Caki2 (cell line): ENCODE measurements at places on chromosomes 13 and 19. TPM values are rescaled to one million over a fixed set of nuclear protein-coding genes. Genes with fewer than 3 reads are reported as not detected.

DNA sequence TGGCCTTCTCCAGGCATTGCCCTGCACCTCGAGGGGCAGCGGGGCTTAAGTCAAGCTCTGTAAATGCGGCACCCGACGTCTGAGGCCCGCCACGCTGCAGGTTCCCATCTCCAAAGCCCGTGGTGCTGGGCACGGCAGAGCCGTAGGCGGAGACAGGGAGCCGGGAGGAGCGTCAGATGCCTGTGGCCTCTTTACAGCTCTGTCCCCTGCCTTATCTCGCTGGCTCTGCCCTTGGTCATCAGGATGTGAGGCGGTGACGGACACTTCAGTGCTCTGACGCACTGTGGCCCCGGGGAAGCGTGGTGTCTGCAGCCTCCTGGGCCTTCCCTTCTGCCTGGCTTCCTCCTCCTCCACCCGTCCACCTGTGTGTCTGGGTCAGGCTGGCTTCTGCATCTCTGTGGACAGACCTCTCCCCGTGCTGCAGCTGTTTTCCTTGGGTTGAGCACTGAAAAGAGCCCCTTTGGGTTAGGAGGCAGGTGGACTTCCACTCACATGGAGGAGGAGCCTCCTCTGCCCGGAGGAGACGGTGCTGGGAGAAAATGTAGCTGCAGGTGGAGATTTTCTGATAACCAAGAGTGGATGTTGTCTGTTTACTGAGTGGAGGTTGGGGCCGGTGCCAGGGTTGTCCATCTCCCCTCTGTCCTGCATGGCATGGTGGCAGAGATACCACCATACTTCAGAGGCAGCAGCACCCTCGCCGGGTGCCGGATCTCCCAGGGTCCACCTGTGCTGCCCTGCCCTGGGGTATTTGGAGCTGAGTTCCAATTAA lies 14.6 kb downstream of the MCF2L start:
- no peak for DNase-seq

DNA sequence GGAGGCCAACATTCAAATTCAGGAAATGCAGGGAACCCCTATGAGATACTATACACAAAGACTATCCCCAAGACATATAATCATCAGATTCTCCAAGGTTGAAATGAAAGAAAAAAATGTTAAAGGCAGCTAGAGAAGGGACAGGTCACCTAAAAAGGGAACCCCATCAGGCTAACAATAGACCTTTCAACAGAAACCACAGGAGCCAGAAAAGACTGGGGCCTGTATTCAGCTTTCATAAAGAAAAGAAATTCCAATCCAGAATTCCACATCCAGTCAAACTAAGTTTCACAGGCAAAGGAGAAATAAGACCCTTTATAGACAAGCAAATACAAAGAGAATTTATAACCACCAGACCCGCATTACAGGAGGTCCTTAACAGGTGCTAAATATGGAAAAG lies 1703.6 kb upstream of the PRR20A start:
- no peak for DNase-seq

DNA sequence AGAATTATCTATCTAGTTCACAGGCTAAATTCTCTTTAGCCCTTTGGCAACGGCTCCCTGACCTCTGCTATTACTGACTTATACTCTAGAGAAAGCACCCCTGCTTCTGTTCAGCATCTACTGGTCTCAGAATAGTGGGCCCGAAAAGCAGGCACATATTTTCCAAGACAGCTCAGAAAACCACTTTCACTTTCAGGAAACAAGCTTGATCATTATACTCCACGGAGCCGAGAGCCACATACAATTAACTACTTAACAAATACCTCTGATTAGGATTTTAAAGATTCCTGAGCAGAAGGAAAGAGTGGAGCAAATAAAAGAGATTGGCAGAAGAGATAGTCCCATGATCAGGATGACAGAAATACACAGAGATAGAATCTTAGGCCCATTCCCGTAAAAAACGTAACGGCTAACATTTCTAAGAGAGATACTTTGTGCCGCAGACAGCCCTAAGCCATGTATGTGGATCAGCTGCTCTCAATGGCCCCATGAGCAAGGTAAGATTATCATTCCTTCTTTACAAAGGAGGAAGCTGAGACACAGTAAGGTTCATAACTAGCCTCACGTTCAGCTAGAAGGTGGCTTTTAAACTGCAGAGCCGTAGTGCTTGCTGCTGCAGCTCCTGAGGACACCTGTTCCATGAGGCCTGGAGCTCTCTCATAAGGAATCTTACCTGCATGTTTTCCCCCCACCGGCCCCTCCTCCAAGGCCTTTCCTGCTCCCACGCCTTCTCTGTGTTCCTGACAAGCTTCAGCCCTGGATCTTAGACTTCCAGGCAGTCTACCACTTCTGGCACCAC lies 227.2 kb downstream of the FOXO1 start:
- DNase-seq: no peak

DNA sequence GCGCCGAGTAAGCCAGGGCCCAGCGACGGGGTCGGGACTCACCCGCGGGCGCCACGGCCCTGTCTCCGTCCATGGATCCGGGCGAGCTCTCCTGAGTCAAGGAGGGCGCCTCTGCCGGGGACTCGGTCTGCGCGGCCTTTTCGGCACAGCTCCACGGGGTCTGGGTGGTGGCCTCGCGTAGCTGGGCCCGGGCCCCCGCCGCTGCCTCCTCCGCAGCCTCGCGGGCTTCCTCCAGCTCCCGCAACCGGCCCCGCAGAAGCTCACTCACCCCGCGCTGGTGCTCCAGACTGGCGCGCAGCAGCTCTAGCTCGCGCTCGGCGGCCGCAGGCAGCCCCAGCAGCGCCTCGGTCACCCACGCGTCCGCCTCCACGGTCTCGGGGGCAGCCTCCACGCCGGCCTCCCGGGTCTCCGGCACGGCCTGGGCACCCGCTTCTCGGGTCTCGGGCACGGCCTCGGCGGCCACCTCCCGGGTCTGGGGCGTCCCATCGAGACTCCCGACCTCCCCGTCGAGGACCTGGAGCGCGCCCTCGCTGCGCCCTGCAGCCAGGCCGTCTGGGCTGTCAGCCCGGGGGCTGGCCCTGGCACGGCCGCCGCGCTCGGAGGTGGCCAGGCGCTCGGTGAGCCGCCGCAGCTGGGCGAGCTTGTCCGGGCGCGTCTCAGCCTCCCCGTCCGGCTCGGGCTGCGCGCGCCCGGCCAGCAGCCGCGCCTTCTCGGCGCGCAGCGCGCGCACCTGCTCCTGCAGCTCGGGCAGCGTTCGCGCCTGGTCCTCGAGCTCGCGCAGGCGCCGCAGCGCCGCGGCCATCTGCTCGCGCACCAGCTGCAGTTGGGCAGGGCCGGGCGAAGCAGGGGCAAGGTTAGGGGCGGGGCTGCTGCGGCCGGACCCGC lies 8.4 kb downstream of the KANK3 start:
- peak; percentile 83 for DNase-seq

DNA sequence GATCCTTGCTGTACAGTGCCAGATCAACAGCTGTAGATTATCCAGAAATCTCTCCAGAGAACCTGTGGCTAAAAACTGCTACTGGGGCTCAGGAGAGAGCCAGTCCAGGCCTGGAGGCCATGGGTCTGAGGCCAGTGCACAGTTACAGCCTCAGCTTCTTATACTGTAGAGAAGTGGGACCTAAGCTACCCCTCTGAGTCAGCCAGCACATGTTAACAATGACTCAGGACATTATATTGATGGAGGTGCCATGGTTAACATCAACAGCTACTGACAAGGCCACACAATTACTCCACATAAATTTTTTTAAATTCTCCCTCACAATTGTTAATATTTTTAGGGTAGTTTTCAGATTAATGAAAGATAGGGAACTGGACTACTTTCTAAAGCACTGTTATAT lies 138.5 kb downstream of the RBM26 start:
- no peak for DNase-seq

GRCh38 chr13:22062478-22063205 lies 391.8 kb downstream of the FGF9 start:
- no peak for DNase-seq

- DNase-seq: no peak
These were observed 349.1 kb downstream of the LIG4 start for GRCh38 chr13:107866032-107866940.

Gene LAIR1
- total RNA-seq: not detected in 2 replicates

Gene BCL3
- 0.95 and 4.2 TPM in 2 replicates for total RNA-seq

Gene UPF3A
- 8.2 and 14.0 TPM in 2 replicates for total RNA-seq

Gene MEX3D
- total RNA-seq: 60.3 and 67.4 TPM in 2 replicates
